Left ventricle myocardium inferior (tissue), 1 donor: ENCODE measurements at places on chromosomes 2 and 18.
A peak's percentile ranks its signal among the peaks of the same experiment; 100 is the strongest.

GRCh38 chr2:156465573-156465972 is 29.4 kb downstream of the GPD2 start:
- no peak for DNase-seq

- no peak for DNase-seq
Observed at GRCh38 chr18:48831802-48832201, 119.0 kb downstream of the SMAD7 start.

GRCh38 chr18:51621864-51622160 is 424.3 kb upstream of the MEX3C start:
- no peak for DNase-seq

DNA sequence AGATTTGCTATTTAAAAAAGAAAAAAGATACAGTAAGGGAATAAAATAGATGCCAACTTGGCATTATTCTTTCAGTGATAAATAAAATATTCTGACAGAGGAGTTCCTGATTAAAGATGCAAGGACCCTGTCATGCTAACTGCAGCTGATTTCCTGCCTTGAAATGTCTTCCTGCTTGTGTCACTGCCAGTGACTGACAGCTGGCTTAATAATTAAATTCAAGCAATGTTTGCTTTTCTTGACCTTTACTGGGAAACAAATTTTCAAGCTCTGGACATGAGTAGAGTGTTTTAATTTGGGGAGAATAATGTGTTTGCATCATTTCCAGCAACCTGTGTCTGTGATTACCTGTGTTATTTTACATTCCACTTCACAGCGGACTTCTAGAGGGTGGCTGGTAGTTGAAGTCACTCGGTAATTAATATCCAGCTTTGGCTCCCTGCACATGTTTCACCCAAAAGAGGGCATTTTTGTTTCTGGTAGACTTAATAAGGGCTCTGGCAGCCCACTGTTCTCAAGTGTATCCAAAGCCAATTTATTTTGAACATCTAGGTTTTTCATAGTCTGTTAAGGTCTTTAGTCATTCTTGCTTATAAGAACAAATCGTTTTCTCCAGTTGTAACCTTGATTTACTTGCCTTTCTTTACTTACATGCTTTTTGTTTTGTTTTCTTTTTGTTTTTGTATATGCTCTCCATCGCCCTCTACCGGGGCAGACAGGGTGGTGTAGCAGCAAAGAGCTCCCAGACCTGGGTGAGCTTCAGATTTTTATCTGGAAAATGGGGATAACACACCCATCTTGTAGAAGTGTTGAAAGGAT is 48.5 kb upstream of the PROKR1 start:
- peak; percentile 21 for DNase-seq

DNA sequence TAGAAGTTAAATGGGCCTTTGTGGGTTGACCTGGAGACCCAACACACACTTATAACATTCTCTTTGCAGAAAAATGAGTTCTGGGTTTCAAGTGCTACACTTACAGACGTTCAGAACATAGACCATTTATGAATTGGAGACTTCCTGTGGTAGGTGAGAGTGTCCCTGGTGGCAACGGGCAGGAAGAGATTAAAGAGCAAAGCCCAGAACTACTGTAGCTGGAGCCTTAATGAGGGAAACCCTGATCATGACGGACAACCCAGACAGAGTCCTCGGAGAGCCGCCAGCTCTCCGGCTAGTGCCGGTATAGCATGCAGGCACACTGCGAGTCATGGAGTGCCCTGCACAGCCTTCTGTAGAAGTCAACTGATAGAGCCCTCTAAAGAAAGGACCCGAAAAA is 44.5 kb upstream of the RMDN2 start:
- DNase-seq = no peak

- DNase-seq = no peak
Observed at GRCh38 chr2:208708486-208708885, 301.9 kb downstream of the PTH2R start.

GRCh38 chr2:85106489-85107180 is 26.6 kb upstream of the TCF7L1 start:
- no peak for DNase-seq

GRCh38 chr2:29535188-29535587 is 386.2 kb downstream of the ALK start:
- no peak for DNase-seq

DNA sequence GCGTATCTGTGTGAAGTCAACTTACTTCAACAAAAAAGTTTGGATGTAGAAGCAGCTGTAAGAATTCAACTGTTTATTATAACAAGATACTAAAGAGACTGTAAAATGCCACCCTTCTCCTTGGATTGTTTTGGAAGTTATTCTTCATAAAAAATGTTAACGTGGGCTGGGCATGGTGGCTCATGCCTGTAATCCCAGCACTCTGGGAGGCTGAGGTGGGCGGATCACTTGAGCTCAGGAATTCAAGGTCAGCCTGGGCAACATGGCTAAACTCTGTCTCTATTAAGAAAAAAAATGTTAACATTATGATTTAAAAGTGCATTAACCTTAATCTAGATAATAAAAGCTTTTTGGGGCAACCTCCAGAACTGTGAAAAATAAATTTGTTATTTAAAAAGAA is 7.7 kb downstream of the CIAO1 start:
- DNase-seq = no peak

DNA sequence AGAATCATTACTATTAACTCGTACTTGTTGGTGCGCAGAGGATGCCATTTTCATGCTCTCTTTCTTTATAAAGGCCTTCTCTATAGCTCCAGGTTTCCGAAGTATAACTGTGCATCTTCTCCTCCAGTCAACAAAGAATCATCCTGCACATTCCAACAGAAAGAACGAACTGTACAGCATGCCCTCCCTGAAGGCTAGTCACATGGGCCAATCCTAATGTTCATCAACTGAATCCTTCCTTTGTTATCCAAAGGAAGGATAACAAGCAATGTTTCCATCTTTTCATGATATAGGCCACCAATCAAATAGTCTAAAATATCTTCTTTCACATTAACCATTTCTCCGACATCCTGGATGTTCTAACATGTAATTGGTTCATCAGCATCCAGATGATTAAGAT is 66.9 kb upstream of the LDLRAD4 start:
- no peak for DNase-seq

DNA sequence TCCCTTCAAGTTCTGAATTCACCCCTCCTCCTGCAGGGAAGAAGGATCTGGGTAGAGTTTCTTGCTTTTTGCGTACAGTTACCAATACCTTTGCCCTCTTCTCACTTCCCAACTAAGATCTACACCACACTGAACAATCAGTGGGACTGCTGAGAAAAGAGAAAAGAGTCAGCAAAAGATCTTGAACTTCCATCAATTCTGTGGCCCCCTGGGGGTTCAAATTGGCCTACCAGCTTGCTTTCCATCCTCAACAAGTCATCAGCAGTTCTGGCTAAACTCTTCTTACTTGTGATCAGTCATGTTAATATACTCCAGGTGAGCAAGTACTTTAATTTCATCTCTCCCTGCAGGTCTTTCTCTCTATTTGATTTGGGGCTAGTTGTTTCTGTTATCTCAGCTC is 739.3 kb upstream of the LRRTM4 start:
- no peak for DNase-seq

DNA sequence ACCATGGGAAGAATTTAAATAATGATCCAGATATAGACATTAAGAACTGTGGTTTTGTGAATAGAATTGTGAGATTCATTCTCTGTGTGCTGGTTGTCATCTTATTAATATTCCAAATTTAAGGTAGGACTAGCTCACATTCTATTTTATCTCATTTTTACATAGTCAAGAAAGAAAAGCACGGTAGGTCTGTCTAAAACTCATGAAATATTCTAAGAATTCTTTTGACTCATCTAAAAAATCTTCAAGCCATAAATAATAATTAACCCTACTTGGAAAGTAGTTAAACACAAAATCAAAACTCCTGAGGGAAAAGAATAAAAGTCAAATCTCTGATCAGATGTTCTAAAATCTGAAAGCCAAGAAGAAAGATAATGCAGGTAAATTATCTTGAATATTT is 388.8 kb upstream of the CHAC2 start:
- DNase-seq = no peak

GRCh38 chr2:240462073-240462706 is 26.7 kb downstream of the GPC1 start:
- no peak for DNase-seq

DNA sequence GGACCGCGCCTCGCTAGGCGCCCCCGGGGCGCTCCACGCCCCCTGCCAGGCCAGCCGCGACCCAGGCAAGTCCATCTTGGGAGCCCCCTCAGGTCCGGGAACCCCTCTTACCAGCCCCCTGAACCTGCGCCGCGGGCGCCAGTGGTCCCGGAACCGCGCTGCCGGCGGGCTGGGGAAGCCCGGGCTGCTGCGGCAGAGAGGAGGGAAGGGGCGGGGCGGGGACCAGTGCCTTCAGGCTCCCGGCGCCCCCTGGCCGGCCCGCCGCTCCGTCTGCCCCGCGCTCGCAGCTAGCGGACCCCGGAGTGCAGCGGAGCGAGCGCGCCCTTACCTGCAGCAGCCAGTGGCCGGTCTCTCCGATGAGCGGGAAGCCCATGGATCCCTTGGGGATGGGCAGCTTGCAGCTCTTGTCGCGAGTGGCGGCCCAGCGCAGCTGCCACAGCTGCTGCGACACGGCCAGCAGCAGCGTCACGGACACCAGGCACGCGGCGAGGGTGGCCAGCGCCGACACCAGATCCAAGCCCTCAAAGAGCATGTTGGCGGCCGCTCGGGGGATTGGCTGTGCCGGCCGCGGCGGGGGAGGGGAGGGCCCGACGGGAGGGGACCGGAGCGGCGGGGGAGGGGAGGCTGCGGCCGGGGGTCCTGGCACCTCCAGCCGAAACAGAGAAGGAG is at the start of gene CYP26B1:
Gene CYP26B1 (minus strand): TSS at position 560 of the 669 bp plus-strand sequence. CDS start 28 bp downstream, at position 532.
- peak; percentile 29 for DNase-seq

GRCh38 chr2:48210189-48210588 is 303.9 kb upstream of the FBXO11 start:
- no peak for DNase-seq

DNA sequence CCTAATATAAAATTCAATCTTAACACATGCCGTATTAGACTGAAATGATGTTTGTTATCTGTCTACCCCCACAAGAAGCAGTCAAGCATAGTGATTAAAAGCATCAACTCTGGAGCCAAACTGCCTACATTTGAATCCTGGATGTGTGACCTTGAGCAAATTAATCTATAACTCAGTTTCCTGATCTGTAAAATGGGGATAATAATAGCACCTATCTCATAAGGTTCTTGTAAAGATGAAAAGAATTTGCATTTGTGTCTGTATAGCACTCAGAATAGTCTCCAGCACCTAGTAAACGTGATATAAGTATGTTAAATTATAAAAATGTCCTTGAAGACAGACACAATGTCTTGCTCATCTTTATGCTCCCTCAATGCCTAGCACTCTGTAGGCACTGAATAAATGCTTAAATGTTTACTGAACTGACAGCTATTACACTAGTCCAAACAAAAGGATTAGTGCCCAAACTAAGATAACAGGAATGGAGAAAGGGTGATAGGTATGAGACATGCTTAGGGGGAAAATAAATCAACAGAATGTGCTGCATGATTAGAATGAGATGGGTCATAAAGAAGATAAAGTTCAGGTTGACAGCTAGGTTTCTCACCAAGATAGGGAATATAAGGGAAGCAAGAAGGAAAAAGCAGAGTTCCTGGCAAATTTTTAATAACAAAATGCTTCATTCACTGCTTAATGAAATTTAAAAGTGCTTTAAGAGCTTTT is 180.6 kb downstream of the ATAD2B start:
- no peak for DNase-seq

- DNase-seq = no peak
Observed at GRCh38 chr2:151721161-151721560, 13.1 kb downstream of the NEB start.

DNA sequence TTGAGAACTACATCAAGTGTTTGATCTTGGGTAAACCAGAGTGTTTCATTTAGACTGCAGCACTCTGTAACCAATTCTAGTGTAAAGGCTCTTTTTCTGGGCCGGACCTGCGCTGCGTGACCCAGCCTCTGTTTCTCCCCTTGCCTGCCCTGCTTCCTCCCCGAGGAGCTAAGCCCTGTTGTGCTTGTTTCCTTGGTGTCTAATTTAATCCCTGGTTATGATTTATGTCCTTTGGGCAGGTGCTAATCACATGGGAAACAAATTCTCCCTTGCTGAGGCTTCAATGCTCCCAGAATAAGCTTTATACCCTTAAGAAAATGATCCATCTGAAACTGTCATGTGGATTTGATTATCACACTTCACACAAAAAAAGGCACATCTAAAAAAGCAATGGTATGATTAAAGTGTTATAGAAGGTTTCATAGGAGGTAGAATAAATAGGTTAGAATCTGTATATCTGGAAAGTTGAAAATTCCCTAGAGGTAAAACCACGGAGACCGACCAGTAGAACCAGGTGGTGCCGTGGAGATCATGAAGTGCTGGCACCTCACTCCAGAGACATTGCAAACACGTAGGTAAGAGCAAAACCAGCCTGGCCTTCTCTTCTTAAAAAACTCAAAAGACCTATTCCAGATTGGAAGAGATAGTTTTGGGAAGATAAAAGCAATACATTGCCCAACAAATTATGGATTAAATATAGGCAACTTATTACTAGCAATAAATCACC is 31.0 kb upstream of the SLC9A2 start:
- no peak for DNase-seq

DNA sequence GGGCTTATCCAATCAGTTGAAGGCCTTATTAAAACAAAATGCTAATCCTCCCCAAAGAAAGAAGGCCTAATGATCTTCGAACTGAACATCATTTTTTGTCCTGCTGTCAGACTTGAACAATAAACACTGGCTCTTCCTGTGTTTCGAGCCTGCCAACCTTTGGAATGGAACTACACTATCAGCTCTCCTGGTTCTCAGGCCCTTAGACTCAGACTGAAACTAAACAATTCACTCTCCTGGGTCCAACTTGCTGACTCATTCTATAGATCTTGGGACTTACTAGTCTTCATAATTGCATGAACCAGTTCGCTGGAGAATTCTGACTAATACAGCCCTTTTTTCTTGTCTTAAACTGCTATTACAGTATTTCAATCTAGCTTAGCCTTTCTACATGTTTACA is 235.2 kb downstream of the LNPK start:
- no peak for DNase-seq

DNA sequence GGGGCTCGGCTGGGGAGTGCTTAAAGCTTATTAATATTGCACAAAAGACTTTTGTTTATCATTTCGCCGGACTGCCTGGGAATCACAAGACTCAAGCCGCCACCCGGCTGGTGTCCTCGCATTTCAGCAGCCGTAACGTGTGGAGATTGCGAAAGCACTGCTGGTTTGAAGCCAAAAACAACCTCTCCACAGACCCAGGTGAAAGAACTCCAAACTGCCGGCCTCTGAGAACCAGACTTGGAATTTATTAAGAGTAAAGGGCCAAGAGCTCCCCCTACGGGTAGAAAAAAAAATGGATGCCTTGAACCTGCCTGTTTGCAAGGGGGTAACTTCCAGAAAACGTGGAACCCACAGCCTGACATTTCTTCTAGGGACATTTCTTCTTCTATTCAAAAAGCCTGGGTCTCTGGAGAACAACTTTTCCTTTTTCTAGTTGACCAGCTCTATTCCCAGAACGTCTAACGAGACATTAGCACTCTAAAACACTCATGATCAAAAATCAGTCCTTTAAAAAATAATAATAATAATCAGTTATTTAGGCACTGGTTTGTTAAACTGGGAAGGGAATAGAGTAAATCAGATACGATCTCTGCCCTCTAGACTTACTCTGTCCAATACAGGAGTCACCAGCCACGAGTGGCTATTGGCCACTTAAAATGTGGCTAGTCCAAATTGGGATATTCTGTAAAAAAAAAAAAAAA is 216.3 kb downstream of the C1D start:
- DNase-seq = peak; percentile 63

GRCh38 chr2:197873293-197873701 is 68.9 kb downstream of the PLCL1 start:
- DNase-seq = no peak

GRCh38 chr2:20467789-20468548 is 21.1 kb downstream of the RHOB start:
- DNase-seq = no peak

GRCh38 chr2:226860087-226860486 is 24.2 kb downstream of the RHBDD1 start:
- no peak for DNase-seq
